ENCODE measurements at places on chromosomes 12 and 14.

DNA sequence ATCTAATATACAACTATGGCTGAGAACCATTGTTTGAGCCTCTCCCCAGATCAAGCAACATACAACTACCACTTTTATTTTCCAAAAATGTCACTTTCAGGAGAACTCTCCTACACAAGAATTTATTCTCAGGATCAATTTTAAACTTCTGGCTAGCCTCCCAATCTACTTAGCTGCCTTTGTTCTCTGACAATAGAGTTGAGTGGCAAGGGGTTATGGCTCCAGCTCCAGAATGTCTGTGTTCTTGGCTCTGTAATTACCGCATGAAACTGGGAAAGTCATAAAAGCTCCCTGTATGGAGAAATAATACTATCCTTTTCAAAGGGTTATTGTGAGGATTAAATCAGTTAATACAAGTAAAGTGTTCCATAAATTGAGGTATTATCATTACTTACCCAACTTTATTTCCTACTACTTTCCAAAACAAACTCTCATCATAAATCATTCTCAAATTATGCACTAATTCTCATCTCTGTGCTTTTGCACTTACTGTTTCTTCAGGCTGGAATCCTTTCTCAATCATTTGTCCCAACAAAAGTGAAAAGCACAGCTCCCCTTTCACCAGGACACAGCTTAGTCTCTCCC, 121.9 kb downstream of the GARIN6 start:
- DNase-seq = no peak

DNA sequence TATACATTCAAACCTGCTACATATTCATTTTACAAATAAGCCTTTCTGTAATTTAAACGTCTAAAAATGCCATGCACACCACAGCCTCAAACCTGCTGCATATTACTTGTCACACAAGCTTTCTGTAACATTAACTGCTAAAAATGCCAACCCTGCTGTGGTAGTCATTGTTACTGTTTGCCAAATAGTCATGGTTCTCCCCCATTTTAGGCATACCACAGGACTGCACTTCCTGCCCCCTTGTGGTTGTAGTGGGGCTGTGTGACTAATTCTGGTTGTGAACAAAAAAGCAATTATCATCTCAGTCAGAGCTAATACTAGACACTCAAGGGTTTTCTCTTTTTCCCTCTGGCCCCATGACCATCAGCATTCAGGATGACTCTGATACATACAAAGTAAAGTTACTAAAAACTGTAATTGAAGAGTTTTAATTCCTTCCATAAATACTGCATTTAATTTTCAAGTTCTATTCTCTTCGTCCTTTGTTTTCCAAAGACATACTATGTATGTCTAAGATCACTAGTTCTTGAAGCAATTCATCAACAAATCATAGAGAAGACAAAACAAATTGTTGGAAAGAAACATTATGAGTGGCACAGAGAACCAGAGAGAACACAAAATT, 5.7 kb upstream of the SLC35F4 start:
- DNase-seq = peak; percentile 38

GRCh38 chr12:55925870-55926737, 1.6 kb downstream of the PYM1 start:
- peak; percentile 48 for DNase-seq

DNA sequence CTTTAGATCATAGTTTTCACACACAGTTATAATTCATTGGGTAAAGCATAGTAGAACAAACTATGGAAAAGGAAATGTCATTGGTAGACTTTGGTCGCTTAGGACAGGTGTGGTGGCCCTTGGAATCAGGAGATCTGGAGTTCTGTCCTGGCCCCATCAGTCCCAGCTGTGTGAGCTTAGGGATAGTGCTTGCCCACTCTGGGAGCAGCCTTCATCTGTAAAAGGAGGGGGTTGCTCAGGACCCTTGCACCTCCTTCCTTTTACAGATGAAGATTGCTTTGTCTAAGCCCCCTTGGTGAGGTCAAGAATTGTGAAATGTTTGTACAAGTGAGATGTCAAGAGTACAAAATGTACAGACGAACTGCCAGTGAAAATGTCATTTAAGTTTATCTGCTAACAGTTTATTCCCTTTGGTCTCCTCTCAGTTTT, 93.2 kb downstream of the BORCS5 start:
- DNase-seq = no peak

GRCh38 chr12:19031032-19031431, 98.5 kb upstream of the PLEKHA5 start:
- DNase-seq = no peak

- no peak for DNase-seq
Observed at GRCh38 chr14:55180434-55180833, 11.0 kb downstream of the DLGAP5 start.

DNA sequence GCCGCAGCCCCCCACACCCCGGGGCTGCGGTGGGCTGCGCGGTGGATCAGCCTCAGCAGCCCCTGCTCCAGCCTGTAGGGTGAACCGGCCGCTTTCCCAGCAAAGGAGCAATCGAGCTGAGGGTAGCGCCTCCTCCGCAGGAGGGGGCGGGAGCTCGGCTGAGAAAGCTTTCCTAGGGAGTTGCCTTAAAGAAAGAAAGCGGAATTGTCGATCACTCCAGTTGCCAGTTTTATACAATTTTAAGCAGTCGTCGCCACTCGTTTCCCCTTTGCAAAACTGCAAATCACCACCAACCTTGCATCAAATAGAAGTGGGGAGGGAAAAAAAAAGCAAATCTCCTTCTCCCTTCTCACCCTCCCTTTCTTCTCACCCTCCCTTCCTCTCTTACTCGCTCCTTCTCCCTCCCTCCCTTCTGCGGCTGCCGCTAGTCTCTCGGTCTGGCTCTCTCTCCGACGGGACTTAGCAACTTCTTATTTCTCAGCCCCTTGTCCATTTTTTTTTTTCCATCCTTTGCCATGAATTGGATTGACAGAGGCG, at the start of gene PDE3A:
Gene PDE3A (plus strand): TSS at position 424 of the 537 bp plus-strand sequence. CDS start 748 bp downstream, outside the sequence.
- DNase-seq = no peak

GRCh38 chr12:123896767-123897166, 75.9 kb downstream of the CCDC92 start:
- DNase-seq = no peak

DNA sequence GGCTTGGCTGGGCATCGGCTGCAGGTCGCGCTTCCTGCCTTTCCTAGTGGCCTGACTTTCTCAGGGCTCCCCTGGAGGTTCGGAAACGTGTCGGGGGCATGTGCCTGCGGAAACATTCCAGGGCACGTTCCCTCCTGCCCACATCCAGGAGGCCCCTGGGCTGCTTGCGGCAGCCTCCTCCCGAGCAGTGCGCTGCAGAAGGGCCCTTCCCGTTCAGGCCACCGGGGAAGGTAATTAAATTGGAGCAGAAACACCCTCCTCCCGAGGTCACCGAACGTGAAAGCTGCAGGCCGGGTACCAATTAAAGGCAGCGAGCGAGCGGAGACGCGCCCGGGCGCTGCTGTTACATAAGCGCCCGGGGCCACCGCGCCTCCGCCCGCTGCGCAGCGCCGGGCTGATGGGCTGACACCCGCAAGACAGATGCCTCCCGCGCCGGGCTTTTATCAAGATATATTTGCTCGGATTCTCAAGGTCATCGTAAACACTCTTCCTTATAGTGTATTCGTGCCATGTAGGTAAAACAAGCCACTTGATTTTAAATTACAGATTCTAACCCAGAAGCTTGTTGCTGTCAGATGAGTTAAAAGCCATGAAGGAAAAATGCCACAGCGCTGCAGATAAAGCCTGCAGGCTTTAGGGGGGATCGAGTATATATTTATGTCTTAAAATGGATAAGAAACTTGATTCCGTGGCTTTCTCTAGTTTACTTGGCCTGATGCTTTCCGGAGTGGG, 31.4 kb downstream of the SSPN start:
- no peak for DNase-seq

- peak; percentile 36 for DNase-seq
Observed at GRCh38 chr14:77541905-77542304, 43.3 kb upstream of the ISM2 start.

GRCh38 chr12:68595241-68595640, 15.5 kb upstream of the RAP1B start:
- peak; percentile 33 for DNase-seq

DNA sequence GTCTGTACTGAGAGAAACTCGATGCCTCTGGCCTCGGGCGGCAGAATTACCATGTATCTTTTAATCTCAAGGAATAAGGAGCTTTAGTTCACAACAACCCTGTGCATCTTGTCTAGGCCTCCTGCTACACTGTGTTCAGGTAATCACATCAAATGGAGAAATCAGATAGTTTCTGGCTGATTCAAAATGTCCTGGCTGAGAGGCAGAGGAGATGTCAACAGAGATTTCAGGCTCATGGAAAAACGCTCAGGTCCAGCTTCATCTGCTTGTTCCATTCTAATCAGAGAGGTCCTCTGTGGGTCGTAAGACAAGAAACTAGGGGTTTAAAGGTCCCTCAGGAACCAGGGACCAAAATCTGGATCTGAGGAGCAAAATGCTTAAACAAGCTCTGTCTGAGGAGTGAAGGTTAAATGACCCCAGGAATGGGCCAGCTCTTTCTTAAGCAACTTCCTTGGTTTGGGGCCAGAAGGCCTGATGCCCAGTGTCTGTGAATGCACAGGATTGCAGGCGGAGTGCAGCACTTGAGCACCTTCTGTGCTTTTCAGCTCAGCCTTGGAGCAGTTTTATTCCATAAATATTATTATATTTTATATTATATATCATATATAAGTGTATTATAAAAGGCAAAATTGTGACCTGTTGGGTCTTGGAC, 170.2 kb upstream of the PRICKLE1 start:
- DNase-seq = no peak

- no peak for DNase-seq
Observed at GRCh38 chr12:50411051-50411660, 10.5 kb downstream of the LARP4 start.

DNA sequence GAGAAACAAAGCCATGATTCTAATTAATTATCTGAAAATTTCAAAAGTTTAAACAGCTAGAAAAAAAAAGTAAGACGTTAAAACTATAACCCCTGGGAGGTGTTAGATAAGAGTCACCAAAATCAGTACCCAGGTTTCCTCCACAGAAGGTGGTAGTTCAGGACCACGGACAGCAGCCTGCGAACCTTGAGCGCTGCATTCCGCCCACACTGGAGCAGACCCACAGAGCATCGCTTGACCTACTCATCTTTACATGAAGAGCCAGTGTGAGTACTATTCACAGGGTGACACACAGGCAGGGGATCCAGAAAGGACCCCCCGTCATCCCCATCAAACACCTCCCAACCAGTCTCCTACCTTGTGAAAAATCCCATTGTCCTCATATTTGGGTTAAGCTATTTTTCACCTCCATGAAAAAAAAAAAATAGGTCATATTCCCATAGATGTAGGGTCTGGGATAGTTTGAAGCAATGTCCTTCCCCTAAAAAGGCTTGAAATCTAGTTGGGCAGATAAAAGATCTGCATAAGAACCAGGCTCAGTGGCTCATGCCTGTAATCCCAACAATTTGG, 8.8 kb upstream of the CHGA start:
- DNase-seq = peak; percentile 52

- DNase-seq = no peak
Observed at GRCh38 chr12:114314403-114314802, 91.5 kb downstream of the TBX5 start.

GRCh38 chr12:8452036-8452435, 3.7 kb upstream of the CLEC6A start:
- DNase-seq = no peak

- peak; percentile 87 for DNase-seq
Observed at GRCh38 chr14:104660597-104660996, 28.8 kb upstream of the INF2 start.

- no peak for DNase-seq
Observed at GRCh38 chr12:46549527-46550265, 177.1 kb upstream of the SLC38A2 start.

DNA sequence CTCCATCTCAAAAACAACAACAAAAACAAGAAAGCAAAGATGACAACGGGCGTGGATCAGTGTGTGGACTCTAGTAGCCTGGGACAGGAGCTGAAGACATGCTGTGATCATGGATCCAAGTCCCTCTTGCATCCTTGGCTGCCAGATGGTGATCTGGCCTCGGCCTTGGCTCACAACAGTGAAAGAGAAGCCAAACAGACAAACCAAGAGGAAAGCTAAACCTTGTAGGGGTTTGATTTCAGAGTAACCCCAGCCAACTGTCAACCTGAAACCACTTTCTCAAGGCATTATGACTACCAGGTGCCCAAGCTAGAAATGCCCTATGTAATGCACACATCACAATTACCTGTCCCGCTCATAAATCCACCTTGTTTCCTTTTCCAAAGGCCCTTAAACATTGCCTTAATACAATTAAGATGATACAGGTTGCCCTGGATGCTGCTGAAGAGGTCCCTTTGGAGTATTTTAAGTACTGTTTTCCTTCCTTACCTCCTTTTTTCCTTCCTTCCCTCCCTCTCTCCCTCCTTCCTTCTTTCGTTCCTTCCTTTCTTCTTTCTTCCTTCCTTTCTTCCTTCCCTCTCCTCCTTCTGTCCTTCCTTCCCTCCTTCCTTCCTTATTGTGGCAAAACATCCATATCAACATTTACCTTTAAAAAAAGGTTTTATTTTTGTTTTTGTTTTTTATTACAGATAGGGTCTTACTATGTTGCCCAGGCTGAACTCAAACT, 41.4 kb upstream of the NINJ2 start:
- DNase-seq = no peak

GRCh38 chr12:106249411-106250135, 1.8 kb upstream of the CKAP4 start:
- DNase-seq = peak; percentile 93

DNA sequence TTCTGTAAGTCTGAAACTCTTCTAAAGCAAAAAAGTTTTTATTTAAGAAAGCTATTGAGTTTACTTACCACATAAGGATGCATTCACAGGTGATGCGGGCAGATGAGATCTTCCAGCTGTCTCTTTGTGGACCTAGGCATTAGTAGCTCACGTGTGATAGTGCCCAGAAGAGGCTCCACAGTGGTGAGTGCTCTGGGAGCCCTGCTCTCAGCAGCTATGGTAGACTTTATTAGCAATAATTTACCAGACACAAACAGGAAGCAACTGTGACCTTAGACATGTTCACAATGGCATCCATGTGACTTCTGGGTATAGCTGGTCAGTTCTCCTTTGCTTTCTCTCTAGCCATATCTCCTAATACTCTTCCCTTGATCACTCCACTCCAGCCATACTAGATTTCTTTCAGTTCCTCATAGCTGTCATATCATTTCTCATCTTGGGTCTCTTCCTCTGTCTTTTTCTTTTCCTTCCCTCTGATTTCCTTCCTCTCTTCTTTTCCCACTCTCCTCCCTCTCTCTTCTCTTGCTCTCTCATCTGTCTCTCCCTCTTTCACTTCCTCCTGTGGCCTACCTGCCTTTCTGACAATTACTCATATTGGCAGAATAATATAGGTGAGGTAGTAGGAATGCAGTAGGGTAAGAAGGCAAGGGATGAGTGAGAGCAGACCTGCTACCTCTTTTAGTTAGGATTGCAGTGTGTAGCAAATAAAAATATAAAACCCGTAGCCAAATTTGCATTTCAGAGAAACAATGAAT, 75.2 kb upstream of the SCAF11 start:
- no peak for DNase-seq

- no peak for DNase-seq
Observed at GRCh38 chr12:132484891-132485441, 5.0 kb upstream of the FBRSL1 start.

All from OCI-LY7 (cell line).